Epithelial cell of proximal tubule (primary cell): ENCODE measurements at places on chromosomes 4 and X. TPM values are rescaled to one million over a fixed set of nuclear protein-coding genes. Genes with fewer than 3 reads are reported as not detected.

The MAGEA9B gene
- total RNA-seq, result not detected in 2 replicates

DNA sequence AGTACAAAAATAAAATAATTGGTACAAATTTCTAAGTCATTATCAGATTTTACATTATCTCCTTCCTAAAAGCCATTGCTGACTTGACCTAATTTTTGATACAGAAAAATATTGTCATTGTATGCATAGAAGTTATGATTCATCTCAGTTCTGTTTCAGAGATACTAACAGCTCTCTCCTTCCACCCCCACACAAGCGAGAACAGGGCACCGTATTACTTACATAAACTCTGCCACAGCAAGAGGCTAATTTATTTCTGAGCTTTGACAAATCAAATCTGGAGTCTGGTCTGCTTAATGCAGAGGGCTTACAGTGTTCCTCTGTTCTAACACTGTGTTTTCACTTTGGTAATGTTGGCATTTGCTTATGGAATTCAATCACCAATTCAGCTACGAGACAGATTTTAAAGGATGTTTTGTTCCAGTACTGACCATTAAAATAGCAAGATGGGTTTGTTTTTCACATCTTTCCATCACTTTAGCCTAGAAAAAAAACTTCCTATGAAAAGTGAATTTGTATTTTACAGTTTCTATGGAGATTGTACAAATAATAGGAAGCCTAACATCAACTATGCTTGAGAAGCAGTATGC, 181.8 kb downstream of the USP46 start:
- DNase-seq, result no peak

DNA sequence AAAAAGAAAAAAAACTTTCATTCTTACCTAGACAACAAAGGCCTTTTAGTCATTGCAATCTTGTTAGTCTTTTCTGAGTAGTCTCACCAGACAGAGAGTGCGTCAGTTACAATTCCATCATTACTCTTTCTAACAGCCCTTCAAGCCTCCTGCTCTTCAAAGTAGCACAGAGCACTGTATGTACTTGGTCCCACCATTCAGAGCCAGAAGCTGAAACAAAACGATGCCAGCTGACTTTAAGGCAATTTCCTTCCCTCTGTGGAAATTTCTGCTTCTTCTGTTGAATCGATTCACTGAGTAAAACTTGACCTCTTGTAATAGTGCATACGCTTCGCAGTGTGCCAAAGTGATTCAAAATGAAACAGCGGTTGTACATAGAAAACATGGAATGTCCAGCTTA, 57.7 kb upstream of the TENM3 start:
- no peak for DNase-seq

DNA sequence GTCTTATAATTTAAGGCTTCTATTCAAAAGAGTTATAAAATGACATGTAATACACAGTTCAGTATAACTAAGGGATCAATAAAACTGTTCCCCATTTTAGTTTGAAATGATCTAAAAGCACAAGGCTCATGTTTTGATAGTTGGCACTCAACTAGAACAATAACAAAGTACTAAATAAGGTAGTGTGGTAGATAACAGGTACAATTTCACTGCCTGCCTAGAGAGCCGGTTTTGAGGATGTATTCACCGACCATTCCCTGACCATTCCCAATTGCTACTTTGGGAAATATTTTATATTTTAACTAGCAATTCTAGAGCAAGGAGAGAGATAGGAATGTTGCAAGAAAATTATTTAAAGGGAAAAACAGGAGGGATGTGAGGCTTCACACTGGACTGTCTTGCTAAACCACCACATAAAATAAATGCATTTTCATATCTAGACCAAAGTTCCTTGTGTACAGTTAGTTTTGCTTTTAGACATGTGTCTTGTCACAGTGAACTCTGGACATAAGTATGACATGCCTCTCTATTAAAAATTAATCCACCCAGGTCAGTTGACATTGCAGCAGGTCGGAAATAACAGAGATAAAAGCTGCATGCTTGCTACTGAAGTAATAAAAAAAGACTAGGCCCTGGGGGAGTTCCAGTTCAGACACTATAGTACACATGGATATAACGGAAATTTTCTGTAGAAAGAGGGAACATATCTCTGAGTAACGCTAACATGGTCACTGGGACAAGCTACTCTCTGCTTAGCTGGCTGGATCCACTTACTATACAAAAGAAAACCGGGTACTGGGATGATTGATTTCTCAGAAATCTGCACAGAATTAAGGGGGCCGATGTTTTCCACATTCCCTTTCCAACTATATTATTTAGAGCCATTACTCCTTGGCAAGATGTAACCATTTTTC, 56.3 kb upstream of the NAP1L5 start:
- DNase-seq, result no peak

GRCh38 chrX:54920610-54921426, at the start of gene TRO:
TSS of gene TRO (plus strand) at chrX:54920824. CDS start at chrX:54922247, 1,423 bp downstream.
- no peak for DNase-seq
